ENCODE measurements at places on chromosomes 1 and 21.

DNA sequence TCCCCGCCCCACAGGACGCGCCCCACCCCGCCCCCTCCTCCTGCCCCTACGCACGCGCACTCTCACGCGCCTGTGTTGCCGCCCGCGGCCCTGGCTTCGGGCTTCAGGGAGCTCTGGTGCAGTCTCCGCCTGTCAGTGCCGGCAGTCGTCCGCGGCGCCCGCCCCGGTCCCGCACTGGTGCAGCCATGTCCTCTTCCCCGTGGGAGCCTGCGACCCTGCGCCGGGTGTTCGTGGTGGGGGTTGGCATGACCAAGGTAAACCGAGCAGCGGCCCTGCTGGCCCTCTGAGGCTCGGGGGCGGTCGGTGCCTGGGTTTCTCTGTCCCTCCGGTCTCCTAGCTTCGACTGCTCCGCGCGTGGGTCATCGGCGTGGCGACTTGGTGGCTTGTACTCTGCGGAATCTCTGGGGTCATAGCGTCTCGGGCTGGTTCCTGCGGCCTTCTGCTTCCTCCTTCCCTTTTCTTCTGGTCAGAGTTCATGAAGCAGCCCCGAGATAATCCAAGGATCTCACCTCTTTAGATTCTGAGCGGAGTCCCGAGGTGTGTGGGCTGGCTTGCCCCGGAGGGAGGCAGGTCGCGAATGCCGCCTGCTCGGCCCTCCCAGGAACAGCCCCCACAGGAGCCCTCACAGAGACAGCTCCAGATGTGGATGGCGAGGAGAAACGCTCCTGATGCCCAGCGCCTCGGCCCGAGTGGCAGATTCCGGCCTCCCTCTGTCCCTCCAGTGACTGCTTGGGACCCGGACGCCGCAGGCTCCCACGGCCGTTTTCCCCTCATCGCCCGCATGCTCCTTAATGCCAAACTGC, at the start of gene SCP2:
Gene SCP2, plus strand, starts transcription at position 65 of the 803 bp plus-strand sequence. Its CDS starts 121 bp downstream, at position 186.
- peak; percentile 69 for DNase-seq
- peaks cover 4% of the 10 kb centered on the region for H3K4me1 ChIP-seq

DNA sequence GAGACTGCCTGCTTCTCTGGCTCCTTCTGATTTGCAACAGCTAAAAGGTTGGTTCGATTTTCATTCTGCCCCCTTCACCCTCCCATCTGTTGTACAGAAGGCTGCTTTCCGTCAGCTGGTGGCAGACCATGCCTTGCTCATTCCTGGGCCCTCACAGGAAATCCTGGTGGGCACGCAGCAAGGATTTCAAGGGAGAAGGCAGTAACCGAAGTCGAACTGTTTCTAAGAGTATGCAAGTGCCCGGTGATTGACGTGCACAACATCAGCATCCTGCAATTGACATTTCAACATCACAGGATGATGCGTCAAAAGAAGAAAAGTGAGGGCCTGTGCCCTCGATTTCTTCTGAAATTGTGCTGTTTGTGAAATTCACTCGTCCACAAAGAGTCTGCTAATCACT, 83.8 kb downstream of the PLPP3 start:
- H3K27ac ChIP-seq, result no peak overlapping the region
- peaks cover 77% of the 10 kb centered on the region for H3K36me3 ChIP-seq
- H3K4me1 ChIP-seq, result no peaks in the 10 kb centered on the region
- H3K4me3 ChIP-seq, result no peak overlapping the region
- H3K27me3 ChIP-seq, result no peaks in the 10 kb centered on the region

GRCh38 chr21:45537111-45537745, 5.0 kb downstream of the SLC19A1 start:
- peaks cover 7% of the 10 kb centered on the region for H3K36me3 ChIP-seq
- no peak for DNase-seq
- no peaks in the 10 kb centered on the region for H3K27me3 ChIP-seq

- no peak for DNase-seq
- no peak overlapping the region for H3K27ac ChIP-seq
- no peak overlapping the region for H3K4me3 ChIP-seq
Measured at GRCh38 chr1:204154568-204155255, 2.9 kb upstream of the ETNK2 start.

GRCh38 chr1:193411714-193412113, 225.3 kb upstream of the B3GALT2 start:
- H3K36me3 ChIP-seq, result no peaks in the 10 kb centered on the region
- no peak overlapping the region for H3K4me3 ChIP-seq
- H3K27me3 ChIP-seq, result no peaks in the 10 kb centered on the region
- no peak overlapping the region for H3K27ac ChIP-seq

DNA sequence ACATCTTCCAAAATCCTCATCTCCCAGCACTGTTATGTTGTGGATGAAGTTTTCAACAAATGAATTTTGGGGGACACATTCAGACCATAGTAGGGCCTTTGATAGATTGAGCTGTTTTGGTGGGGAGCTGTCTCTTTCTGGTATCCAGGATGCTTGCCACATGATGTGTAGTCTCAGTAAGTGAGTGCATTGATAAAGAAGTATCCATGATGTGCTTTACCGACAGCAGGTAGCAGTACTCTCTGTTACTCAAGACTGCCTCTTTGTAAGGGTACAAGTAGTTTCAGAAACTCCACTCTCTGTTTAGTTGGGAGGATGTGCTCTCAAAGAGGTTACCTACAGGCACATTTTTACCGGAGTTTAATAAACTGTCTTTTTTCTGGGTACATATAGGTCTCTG, 26.5 kb downstream of the DYRK1A start:
- no peak for DNase-seq
- no peak overlapping the region for H3K4me3 ChIP-seq
- H3K27ac ChIP-seq, result no peak overlapping the region
- H3K4me1 ChIP-seq, result peaks cover 7% of the 10 kb centered on the region

DNA sequence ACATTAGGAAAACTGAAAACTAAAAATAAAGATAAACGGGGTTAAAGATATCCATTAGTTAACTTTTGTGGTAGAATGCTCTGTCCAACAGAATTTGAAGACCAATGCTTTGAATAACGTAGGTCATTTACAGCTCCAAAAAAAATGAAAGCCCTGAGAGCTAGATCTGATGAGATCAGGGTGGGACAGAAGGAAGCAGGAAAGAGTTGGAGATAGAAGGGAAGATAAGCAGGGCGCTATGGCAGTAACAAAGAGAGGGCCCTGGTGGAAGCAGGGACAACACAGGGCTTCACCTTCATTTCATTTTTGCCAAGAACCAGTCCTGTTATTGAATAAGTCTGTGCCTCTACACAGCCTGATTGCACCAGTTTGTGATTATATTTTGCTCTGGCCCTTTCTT, 51.0 kb upstream of the RGS8 start:
- peaks cover 6% of the 10 kb centered on the region for H3K4me1 ChIP-seq
- DNase-seq, result no peak
- H3K36me3 ChIP-seq, result no peaks in the 10 kb centered on the region

GRCh38 chr1:177569476-177569875, 398.7 kb downstream of the BRINP2 start:
- peaks cover 8% of the 10 kb centered on the region for H3K4me1 ChIP-seq
- H3K27ac ChIP-seq, result no peak overlapping the region
- no peak overlapping the region for H3K4me3 ChIP-seq
- no peak for DNase-seq
- no peaks in the 10 kb centered on the region for H3K27me3 ChIP-seq
- H3K36me3 ChIP-seq, result no peaks in the 10 kb centered on the region

DNA sequence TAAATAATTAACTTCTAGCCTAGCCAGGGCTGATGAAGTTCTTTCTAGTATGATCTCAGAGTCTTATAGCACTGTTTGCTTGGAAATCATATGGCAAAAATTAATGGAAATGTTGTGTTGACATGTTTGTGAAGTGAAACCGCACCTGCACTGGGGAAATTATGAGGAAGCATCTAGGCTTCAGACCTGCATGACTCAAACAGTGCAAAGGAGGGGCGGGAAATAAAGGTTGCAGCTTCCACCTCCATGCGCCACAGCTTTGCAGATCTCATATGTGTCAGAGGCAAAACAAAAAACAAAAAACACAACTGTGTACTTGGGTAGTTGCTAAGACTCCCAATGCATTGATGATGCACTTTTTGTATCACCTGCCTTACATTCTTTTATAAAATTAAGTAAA, 1080.6 kb downstream of the PLA2G4A start:
- H3K4me1 ChIP-seq, result no peaks in the 10 kb centered on the region
- H3K36me3 ChIP-seq, result no peaks in the 10 kb centered on the region
- DNase-seq, result no peak
- H3K4me3 ChIP-seq, result no peak overlapping the region

GRCh38 chr1:73593804-73594203, 604.2 kb downstream of the LRRIQ3 start:
- H3K27me3 ChIP-seq, result no peaks in the 10 kb centered on the region
- H3K36me3 ChIP-seq, result no peaks in the 10 kb centered on the region
- DNase-seq, result no peak
- peaks cover 2% of the 10 kb centered on the region for H3K4me1 ChIP-seq

GRCh38 chr1:78606274-78606673, 14.0 kb upstream of the IFI44L start:
- DNase-seq, result no peak
- H3K36me3 ChIP-seq, result no peaks in the 10 kb centered on the region
- H3K4me3 ChIP-seq, result no peak overlapping the region
- H3K27me3 ChIP-seq, result no peaks in the 10 kb centered on the region

GRCh38 chr1:3993619-3994375, 93.7 kb upstream of the C1orf174 start:
- peaks cover 4% of the 10 kb centered on the region for H3K27me3 ChIP-seq
- DNase-seq, result no peak
- H3K4me3 ChIP-seq, result no peak overlapping the region
- peaks cover 4% of the 10 kb centered on the region for H3K4me1 ChIP-seq

DNA sequence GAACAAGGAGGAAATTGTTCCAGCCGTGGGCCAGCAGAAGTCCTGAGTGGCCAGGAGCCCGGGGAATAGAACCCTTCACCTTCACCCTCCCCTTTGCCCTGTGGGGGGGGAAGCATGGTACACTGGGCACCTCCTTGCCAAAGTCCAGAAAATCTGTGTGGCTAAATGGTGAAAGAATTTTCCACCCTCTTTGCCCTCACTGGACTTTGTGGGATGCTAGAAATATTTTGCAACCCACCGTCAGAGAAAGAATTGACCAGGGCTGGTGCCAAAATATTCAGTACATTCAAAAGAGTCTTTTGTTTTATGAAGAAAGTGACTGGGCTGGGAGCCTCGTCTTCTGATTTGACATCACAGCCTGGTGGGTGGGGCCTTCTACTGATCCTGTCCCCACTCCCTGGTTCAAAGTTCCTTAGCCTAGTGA, 14.6 kb downstream of the NFASC start:
- DNase-seq, result no peak
- no peaks in the 10 kb centered on the region for H3K36me3 ChIP-seq
- H3K27me3 ChIP-seq, result no peaks in the 10 kb centered on the region
- peaks cover 14% of the 10 kb centered on the region for H3K4me1 ChIP-seq
- H3K4me3 ChIP-seq, result no peak overlapping the region
- no peak overlapping the region for H3K27ac ChIP-seq

DNA sequence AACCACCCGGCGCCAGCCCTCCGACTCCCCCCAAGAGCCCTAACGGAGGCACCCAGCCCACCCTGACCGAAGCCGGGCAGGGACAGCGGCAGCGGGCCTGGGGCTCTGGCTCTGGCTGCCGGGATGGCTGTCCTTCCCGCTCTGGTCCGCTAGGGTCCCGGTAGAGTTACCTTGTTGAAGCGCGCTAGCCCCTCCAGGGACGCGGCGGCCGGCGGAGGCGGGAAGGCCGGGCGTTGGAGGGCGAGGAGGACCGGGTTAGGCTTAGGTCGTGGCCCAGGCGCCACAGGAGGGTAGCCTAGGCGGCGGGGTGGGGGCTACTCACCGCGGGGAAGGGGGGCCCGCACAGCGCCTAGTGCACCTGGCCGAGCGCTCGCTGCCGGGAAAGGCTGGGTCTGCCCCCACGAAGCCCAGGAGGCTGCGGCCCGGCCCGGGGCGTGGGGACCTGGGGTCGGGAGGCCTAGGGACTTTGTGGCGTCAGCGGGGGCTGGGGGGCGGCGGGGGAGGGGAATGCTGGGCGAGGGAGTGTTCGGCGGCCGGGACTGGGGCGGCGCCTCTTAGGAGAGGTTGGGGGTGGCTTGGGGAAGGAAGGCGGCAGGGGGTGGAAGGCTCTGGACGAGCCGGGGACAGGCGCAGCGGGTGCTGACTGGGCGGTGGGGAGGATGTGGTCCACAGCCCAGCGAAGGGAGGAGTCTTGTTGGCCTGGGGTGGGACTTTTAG, at the start of gene TRIM17:
Gene TRIM17, minus strand, starts transcription at position 645 of the 717 bp plus-strand sequence. CDS start 1,789 bp downstream, outside the sequence.
- no peak within 1 kb of the TSS for H3K27ac ChIP-seq
- peaks cover 11% of the 10 kb centered on the region for H3K4me1 ChIP-seq
- peaks cover 8% of the 10 kb centered on the region for H3K36me3 ChIP-seq
- DNase-seq, result peak; percentile 69
- peak within 1 kb of the TSS; percentile 78 for H3K4me3 ChIP-seq

- no peak overlapping the region for H3K4me3 ChIP-seq
- no peaks in the 10 kb centered on the region for H3K4me1 ChIP-seq
- no peak overlapping the region for H3K27ac ChIP-seq
- DNase-seq, result no peak
- no peaks in the 10 kb centered on the region for H3K27me3 ChIP-seq
Measured at GRCh38 chr1:108961198-108961597, 2.1 kb downstream of the CLCC1 start.

- peaks cover 57% of the 10 kb centered on the region for H3K27me3 ChIP-seq
- H3K27ac ChIP-seq, result no peak overlapping the region
- no peaks in the 10 kb centered on the region for H3K36me3 ChIP-seq
- DNase-seq, result no peak
- H3K4me1 ChIP-seq, result peaks cover 2% of the 10 kb centered on the region
- H3K4me3 ChIP-seq, result no peak overlapping the region
Measured at GRCh38 chr1:167200272-167200671, 20.4 kb upstream of the POU2F1 start.

- peaks cover under 1% of the 10 kb centered on the region for H3K4me1 ChIP-seq
- no peak overlapping the region for H3K27ac ChIP-seq
- no peaks in the 10 kb centered on the region for H3K27me3 ChIP-seq
- H3K36me3 ChIP-seq, result no peaks in the 10 kb centered on the region
- no peak overlapping the region for H3K4me3 ChIP-seq
- DNase-seq, result peak; percentile 9
Measured at GRCh38 chr1:230459465-230459864, 33.3 kb upstream of the PGBD5 start.

GRCh38 chr1:24319312-24319863, at the start of gene GRHL3:
TSS of gene GRHL3 (plus strand) at chr1:24319357. CDS start at chr1:24319552, 195 bp downstream.
- H3K4me1 ChIP-seq, result no peaks in the 10 kb centered on the region
- no peaks in the 10 kb centered on the region for H3K36me3 ChIP-seq
- DNase-seq, result no peak
- H3K4me3 ChIP-seq, result peak within 1 kb of the TSS; percentile 66
- H3K27me3 ChIP-seq, result peaks cover 2% of the 10 kb centered on the region
- no peak within 1 kb of the TSS for H3K27ac ChIP-seq

- DNase-seq, result no peak
- H3K4me3 ChIP-seq, result no peak overlapping the region
- H3K27me3 ChIP-seq, result no peaks in the 10 kb centered on the region
- H3K36me3 ChIP-seq, result no peaks in the 10 kb centered on the region
Measured at GRCh38 chr1:233042834-233043233, 92.4 kb downstream of the NTPCR start.

DNA sequence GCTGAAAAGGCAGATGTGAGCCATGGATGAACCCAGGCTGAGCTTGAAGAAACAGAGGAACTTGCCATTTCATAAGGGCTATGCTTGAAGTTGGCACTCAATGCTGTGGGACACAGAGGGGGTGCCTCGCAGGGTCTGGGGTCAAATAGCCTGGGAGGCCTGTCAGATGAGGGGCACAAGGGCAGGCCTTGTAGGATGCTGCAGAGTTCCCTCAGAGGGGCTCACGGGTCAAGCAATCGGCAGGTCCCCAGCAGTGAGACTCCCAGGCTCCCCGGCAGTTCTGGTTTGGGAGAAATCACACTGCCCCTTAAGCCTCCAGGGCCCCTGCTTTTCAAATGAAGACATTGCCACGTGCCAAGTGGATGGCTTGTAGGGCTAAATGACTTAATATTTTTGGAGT, 116.7 kb upstream of the GRIK3 start:
- H3K27me3 ChIP-seq, result no peaks in the 10 kb centered on the region
- no peak for DNase-seq
- no peaks in the 10 kb centered on the region for H3K4me1 ChIP-seq
- no peaks in the 10 kb centered on the region for H3K36me3 ChIP-seq
- H3K4me3 ChIP-seq, result no peak overlapping the region
- H3K27ac ChIP-seq, result no peak overlapping the region

Data from neuronal stem cell (in vitro differentiated cells).